ENCODE measurements at places on chromosomes 12 and 14. TPM values are rescaled to one million over a fixed set of nuclear protein-coding genes. Genes with fewer than 3 reads are reported as not detected.

DNA sequence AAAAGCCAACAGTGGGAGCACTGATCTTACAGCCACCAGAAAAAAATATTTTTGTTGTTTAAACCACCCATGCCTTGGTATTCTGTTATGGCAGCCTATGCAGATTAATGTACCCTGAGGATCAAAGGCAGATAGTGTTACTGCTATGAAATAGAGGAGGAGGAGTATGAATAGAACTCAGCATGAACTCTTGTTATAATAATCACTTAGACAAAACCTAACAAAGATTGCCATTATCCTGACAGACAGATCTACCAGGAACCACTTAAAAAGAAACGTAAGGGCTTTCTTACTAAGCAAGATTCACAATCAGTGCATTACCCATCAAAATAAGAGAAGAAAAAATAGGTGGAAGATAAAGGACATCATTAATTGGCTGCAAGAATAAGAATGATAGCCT is 558.3 kb downstream of the GALC start:
- H3K4me3 ChIP-seq: no peak overlapping the region
- no peaks in the 10 kb centered on the region for H3K27me3 ChIP-seq
- no peaks in the 10 kb centered on the region for H3K36me3 ChIP-seq
- DNase-seq: no peak
- H3K4me1 ChIP-seq: no peaks in the 10 kb centered on the region
- H3K27ac ChIP-seq: no peak overlapping the region

- no peak for DNase-seq
- no peaks in the 10 kb centered on the region for H3K27me3 ChIP-seq
- no peaks in the 10 kb centered on the region for H3K4me1 ChIP-seq
- H3K4me3 ChIP-seq: no peak overlapping the region
Measured at GRCh38 chr14:89276424-89276975, 140.5 kb downstream of the FOXN3 start.

The NEUROD4 gene
- total RNA-seq: not detected

DNA sequence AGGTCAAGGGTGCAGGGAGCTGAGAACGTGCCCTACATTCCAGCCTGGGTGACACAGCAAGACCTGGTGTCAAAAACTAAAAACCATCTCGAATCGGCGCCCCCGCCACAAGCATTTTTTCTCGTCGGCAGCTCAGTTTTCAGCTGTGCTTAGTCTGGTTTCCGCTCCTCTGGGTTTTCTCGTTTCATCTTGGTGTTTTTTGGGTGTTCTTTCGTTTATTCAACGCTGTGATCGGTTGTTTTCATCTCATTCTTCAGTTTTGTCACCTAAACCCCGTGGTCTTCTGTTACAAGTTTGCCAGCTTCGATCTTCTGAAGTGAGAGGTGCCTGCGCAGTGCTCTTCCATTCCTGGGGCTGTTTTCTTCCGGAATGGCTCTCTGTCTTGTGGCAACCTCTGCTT is 41.4 kb downstream of the NOC4L start:
- peaks cover 11% of the 10 kb centered on the region for H3K4me1 ChIP-seq
- no peak overlapping the region for H3K4me3 ChIP-seq
- DNase-seq: no peak
- peaks cover 45% of the 10 kb centered on the region for H3K27me3 ChIP-seq
- H3K36me3 ChIP-seq: no peaks in the 10 kb centered on the region

DNA sequence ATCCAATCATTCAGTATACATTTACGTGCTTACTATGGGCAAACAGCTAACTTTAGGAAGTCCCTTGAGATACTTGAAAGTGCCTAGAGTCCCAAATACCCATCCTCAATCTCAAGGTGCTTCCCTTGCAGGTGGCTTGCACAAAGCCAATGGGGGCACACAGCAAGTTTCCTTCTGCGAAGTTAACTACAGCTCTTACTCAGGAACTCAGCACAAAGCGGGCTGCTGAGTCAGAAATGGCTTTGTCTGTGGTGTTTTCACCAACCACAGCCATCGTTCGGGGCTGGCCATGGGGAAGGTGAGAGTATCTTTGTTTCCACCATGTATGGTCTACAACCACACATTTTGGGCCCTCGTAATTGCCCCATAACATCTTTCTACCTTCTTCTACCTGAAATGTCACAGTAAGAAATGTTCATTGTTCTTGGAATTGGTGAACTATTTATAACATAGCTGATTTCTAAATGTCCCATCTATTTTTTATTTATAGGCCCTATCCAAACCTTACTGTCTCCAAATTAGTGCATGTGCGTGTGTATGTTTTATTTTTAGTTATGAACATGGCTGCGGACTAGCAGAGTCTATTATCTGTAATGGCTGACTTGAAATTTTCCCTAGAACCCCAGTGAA is 13.9 kb downstream of the MFAP5 start:
- H3K4me3 ChIP-seq: no peak overlapping the region
- no peak for DNase-seq
- no peaks in the 10 kb centered on the region for H3K4me1 ChIP-seq
- no peaks in the 10 kb centered on the region for H3K27me3 ChIP-seq
- no peak overlapping the region for H3K27ac ChIP-seq
- no peaks in the 10 kb centered on the region for H3K36me3 ChIP-seq

The MMP19 gene
- 2.6 TPM for total RNA-seq

GRCh38 chr12:133233993-133234564 is 1.6 kb downstream of the ANHX start:
- no peak overlapping the region for H3K27ac ChIP-seq
- no peaks in the 10 kb centered on the region for H3K4me1 ChIP-seq
- no peaks in the 10 kb centered on the region for H3K36me3 ChIP-seq

The ACRBP gene
- 1.2 TPM for total RNA-seq

The PCK2 gene
- 79.3 TPM for total RNA-seq

DNA sequence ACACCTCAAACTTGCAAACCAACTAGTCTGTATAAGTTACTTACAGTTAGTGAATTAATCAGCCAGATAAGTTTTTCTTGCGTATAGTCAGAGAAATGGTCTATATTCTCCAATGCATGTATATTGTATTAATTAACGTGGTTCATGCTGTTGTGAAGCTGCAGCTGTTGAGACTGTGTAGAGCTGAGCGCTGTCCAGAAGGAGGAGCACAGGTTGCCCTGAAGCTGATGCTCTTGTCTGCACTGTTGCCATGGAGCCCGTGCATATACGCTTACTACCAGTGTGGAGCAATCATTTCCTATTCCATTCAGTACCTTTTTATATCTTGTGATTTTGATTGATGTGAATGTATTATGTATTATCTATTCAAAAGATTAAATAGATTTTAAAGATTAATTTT is 74.3 kb upstream of the ARID2 start:
- H3K4me1 ChIP-seq: no peaks in the 10 kb centered on the region
- H3K36me3 ChIP-seq: no peaks in the 10 kb centered on the region
- H3K27me3 ChIP-seq: no peaks in the 10 kb centered on the region
- no peak overlapping the region for H3K27ac ChIP-seq
- DNase-seq: no peak
- H3K4me3 ChIP-seq: no peak overlapping the region
